ENCODE measurements at places on chromosomes 5 and 9. TPM values are rescaled to one million over a fixed set of nuclear protein-coding genes. Genes with fewer than 3 reads are reported as not detected.

DNA sequence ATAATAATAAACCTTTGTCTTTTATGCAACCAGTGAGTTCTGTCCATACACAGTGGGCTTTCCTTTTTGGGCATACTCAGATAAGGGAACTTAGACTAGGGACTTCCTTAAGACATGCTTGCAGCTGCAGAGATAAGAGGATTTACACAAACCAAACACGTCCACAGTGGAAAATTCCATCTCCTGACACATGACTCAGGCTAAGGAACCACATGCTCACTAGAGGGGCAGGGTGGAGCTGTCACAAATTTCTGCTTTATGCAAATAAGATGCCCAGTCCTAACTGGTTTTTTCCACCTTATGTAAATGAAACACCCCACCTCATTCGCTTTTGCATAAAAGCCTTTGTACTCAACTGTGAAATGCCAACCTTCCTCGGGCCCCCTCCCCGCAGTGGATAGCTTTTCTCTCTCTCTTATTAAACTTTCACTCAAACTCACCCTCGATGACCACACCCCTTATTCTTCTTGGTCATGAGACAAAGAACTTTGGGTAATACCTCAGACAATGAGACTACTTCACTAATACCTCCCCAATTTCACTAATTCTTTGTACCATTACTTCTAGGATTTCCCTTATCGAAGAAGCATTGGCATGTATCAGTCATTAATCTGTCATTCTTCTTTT, 170.3 kb upstream of the FTMT start:
- H3K27ac ChIP-seq: no peak overlapping the region
- H3K36me3 ChIP-seq: peaks cover 21% of the 10 kb centered on the region
- H3K27me3 ChIP-seq: no peaks in the 10 kb centered on the region
- peaks cover 12% of the 10 kb centered on the region for H3K4me1 ChIP-seq
- DNase-seq: no peak

DNA sequence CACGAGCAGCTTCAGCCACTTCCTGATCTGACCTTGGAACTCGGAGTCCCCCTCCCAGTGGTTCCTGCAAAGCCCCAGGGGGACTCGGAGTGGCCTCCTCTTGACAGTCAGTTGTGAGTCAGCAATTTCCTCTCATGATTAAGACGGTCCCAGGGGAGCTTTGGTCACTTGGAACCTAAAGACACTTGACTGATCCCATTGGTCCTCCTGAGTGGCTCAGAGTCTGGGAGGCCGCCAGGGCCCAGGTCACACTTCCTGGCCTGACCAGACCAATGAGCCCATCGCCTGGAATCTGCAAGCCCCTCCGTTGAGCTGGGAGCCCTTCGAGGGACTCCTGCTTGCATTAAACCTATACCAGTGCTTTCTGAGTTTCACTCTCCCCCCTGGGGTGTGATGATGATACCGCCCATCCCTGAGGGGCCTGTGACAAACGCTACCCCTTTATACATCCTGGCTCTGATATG, 29.1 kb downstream of the TSPAN17 start:
- H3K27ac ChIP-seq: no peak overlapping the region
- DNase-seq: no peak
- peaks cover 8% of the 10 kb centered on the region for H3K27me3 ChIP-seq
- no peaks in the 10 kb centered on the region for H3K36me3 ChIP-seq

DNA sequence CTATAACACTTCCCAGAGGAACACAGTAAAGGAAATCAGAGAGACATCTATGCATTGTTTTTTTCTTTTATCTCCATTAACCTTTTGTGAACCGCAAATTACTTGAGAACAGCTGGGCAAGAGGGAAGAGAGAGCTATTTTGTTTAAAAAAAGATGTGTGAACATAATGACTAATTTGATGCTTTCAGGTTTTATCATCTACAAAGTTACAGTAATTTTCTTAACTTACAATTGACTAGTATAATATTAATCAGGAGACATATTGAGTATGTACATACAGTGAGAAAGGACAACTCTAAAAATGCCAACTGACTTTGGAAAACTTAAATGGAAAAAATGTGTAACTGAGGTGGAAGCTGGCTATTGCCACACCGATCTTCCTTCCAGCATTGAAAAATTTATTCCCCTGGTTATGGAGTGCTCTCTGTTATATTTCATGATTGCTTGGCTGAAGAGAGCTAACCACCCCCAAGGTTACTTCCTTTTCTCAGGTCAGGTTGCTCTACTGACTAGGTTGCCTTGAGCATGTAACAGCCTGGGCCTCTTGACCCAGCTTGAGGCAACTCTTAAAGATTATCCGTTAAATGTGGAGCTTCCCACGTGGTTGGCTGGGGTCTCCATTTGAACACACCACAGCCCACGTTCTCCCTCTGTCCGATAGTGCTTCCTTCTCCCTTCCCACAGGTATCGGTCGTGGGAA, 62.6 kb upstream of the C6 start:
- H3K36me3 ChIP-seq: no peaks in the 10 kb centered on the region
- DNase-seq: no peak

GRCh38 chr9:77597057-77597456, 51.1 kb downstream of the GNA14 start:
- no peak overlapping the region for H3K4me3 ChIP-seq
- no peaks in the 10 kb centered on the region for H3K27me3 ChIP-seq
- no peak for DNase-seq

- H3K27me3 ChIP-seq: no peaks in the 10 kb centered on the region
- H3K27ac ChIP-seq: no peak overlapping the region
- H3K36me3 ChIP-seq: no peaks in the 10 kb centered on the region
- H3K4me1 ChIP-seq: no peaks in the 10 kb centered on the region
- H3K4me3 ChIP-seq: no peak overlapping the region
Measured at GRCh38 chr5:169657127-169657526, 20.1 kb downstream of the DOCK2 start.

DNA sequence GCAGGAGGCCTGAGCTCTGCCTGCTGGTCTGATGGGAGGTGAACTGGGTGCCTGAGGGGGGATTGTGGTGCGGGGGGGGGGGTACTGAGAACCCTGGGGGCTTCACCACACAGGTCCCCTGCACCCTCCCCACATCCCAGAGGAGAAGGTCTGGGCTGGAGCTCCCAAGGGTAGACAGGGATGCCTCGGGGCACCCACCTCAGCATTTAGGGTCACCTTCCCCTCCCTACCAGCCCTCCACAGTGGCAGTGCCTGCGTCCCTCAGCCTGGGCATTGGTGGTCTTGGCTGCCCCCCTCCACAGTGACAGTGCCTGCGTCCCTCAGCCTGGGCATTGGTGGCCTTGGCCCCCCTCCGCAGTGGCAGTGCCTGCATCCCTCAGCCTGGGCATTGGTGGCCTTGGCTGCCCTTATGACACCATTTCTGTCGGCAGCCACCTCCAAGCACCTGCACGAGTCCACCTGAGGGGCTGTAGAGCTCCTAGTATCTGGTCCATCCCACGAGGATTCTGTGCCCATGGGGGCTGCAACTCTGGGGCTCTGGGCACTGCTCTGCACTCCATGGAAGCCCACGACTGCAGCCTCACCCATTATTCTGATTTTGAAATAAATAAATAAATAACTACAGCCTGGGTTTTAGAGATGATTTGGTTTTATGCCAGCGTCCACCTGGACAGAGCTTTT, 21.5 kb downstream of the NKD2 start:
- no peaks in the 10 kb centered on the region for H3K4me1 ChIP-seq
- H3K36me3 ChIP-seq: peaks cover 4% of the 10 kb centered on the region
- DNase-seq: no peak
- no peak overlapping the region for H3K27ac ChIP-seq
- no peak overlapping the region for H3K4me3 ChIP-seq
- H3K27me3 ChIP-seq: no peaks in the 10 kb centered on the region

DNA sequence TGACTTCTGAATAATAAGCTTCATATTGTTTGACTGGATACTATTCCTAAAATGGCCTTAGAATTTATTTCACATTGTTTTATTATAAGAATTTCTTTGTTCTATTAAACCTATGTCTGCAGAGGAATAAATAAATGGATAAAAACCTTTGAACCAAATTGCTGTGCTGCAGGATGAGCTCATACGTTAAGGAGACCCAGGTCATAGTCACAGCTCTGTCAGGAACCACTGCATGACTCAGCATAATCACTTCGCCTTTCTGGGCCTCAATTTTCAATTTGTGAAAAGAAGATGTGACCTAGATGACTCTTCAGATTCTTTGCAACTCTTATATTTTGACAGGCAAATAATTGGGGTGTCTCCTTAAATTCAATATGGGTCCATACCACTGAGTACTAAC, 36.7 kb upstream of the HMHB1 start:
- H3K4me3 ChIP-seq: no peak overlapping the region
- H3K27me3 ChIP-seq: no peaks in the 10 kb centered on the region
- no peak overlapping the region for H3K27ac ChIP-seq
- peaks cover 11% of the 10 kb centered on the region for H3K36me3 ChIP-seq
- H3K4me1 ChIP-seq: peaks cover 12% of the 10 kb centered on the region

GRCh38 chr5:142509026-142509425, 176.9 kb downstream of the FGF1 start:
- H3K27me3 ChIP-seq: no peaks in the 10 kb centered on the region
- H3K4me3 ChIP-seq: no peak overlapping the region
- no peak for DNase-seq
- no peaks in the 10 kb centered on the region for H3K36me3 ChIP-seq
- no peak overlapping the region for H3K27ac ChIP-seq

DNA sequence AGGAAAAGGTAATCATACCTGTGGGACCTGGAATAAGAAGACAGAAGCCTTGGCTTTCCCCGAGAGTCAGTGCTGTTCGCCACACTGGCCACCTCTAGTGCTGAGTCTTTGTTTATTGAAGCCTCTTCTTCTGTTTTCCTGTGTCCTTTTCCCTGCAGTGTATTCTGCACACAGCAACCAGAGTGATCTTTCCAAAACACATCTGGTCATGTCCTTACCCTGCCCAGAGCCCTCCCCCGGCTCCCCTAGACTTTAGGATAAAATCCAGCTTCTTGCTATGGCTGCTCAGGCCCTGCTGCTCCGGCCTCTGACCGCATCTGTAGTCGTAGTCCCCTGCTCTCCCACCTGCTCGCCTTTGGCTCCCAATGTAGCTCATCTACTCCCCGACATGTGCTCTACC, 28.3 kb downstream of the GALNT10 start:
- no peaks in the 10 kb centered on the region for H3K27me3 ChIP-seq
- no peak overlapping the region for H3K4me3 ChIP-seq
- H3K27ac ChIP-seq: peak overlapping the region; percentile 69

DNA sequence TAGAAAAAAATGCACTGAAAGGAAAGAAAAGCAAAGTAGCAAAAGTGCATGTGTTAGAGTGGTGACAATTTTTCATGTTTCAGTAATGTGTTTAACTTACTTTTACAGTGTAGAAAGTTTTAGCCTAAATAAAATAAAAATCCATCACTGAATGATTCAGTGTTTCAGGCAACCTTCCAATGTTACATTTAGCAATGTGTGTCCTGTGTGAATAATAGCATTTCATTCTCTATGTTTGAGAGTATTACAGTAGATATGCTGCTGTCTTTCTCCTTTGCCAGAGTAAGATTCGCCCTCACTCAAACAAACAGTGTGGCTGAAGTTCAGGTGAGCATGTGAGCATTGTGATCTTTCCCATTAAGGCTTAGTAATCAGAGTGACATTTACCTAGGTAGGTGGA, 171.1 kb downstream of the TARS1 start:
- H3K27me3 ChIP-seq: no peaks in the 10 kb centered on the region
- no peak overlapping the region for H3K4me3 ChIP-seq
- H3K27ac ChIP-seq: no peak overlapping the region
- DNase-seq: no peak

- no peak overlapping the region for H3K4me3 ChIP-seq
- peaks cover 28% of the 10 kb centered on the region for H3K36me3 ChIP-seq
- H3K27me3 ChIP-seq: no peaks in the 10 kb centered on the region
- DNase-seq: peak; percentile 53
- peak overlapping the region; percentile 21 for H3K27ac ChIP-seq
- H3K4me1 ChIP-seq: peaks cover 51% of the 10 kb centered on the region
Measured at GRCh38 chr5:111735583-111736270, 21.3 kb downstream of the NREP start.

GRCh38 chr5:68334553-68334886, 119.0 kb downstream of the PIK3R1 start:
- H3K4me1 ChIP-seq: no peaks in the 10 kb centered on the region
- H3K27ac ChIP-seq: no peak overlapping the region
- no peak overlapping the region for H3K4me3 ChIP-seq
- no peaks in the 10 kb centered on the region for H3K27me3 ChIP-seq
- no peaks in the 10 kb centered on the region for H3K36me3 ChIP-seq
- DNase-seq: no peak

CRB2 gene
- 2.4 TPM for total RNA-seq

FRMD3 gene
- 0.89 TPM for total RNA-seq

SLC45A2 gene
- not detected for total RNA-seq

SIT1 gene
- total RNA-seq: 7.2 TPM

WNK2 gene
- 113 TPM for total RNA-seq

TAF11L13 gene
- total RNA-seq: not detected

MAMDC2 gene
- 6.0 TPM for total RNA-seq

CARD9 gene
- 0.96 TPM for total RNA-seq

NUTM2F gene
- total RNA-seq: 0.55 TPM

IL31RA gene
- total RNA-seq: not detected

ENTPD2 gene
- total RNA-seq: 8.3 TPM

INSL6 gene
- total RNA-seq: not detected
